ENCODE measurements at places on chromosomes 3 and 15. TPM values are rescaled to one million over a fixed set of nuclear protein-coding genes. Genes with fewer than 3 reads are reported as not detected.

P2RY12 gene
- total RNA-seq = not detected

NEIL1 gene
- total RNA-seq = 1.7 TPM

SUCNR1 gene
- 0.05 TPM for total RNA-seq

MUC20 gene
- total RNA-seq = 0.73 TPM

ZNF662 gene
- not detected for total RNA-seq

EIF2A gene
- total RNA-seq = 62.1 TPM

CDHR4 gene
- total RNA-seq = 0.44 TPM

FAM81A gene
- 12.7 TPM for total RNA-seq

FAM43A gene
- total RNA-seq = 8.9 TPM

P2RY14 gene
- not detected for total RNA-seq

GPR176 gene
- total RNA-seq = 10.4 TPM

SAMD7 gene
- total RNA-seq = not detected

NCKIPSD gene
- 8.8 TPM for total RNA-seq

C3orf85 gene
- not detected for total RNA-seq

MYEF2 gene
- total RNA-seq = 13.7 TPM

ARHGAP31 gene
- total RNA-seq = 1.4 TPM

USP4 gene
- total RNA-seq = 12.6 TPM

C3orf22 gene
- total RNA-seq = not detected

CCR9 gene
- not detected for total RNA-seq

GOLGA8T gene
- total RNA-seq = 1.7 TPM

STRIT1 gene
- total RNA-seq = not detected

ASB14 gene
- not detected for total RNA-seq

AADACL2 gene
- total RNA-seq = not detected

PCLAF gene
- 160 TPM for total RNA-seq

C2CD4A gene
- total RNA-seq = 0.05 TPM

BFSP2 gene
- total RNA-seq = not detected

B3GNT5 gene
- total RNA-seq = 29.3 TPM

DNAH12 gene
- total RNA-seq = 0.03 TPM

Data from A549 treated with CORT108297 at 1 μM for 4 hours (cell line).